T47D (cell line): ENCODE measurements at places on chromosomes 4 and X.

DNA sequence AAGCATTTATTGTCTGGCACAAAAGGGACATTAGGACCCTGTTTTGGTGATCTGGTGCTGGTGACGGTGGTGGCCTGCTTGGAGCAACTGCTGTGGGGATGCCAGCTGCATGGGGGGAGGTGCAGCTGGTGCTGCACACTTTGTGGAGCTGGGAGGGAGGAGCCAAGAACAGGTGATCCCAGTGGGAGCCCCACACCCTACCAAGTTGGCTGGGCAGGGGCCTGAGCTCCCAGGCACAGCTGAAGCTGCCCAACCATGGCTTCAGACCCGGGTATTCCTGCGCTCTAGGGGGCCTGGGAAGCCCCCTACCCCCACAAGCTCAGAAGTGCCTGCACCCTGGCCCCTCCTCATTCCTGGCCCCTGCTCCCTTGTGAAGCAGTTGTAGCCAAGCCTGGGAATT is 1512.5 kb downstream of the TECRL start:
- DNase-seq: no peak

GRCh38 chr4:99705891-99706290 is 48.3 kb upstream of the C4orf54 start:
- DNase-seq: no peak

GRCh38 chr4:24256066-24256465 is 328.3 kb downstream of the DHX15 start:
- no peak for DNase-seq

DNA sequence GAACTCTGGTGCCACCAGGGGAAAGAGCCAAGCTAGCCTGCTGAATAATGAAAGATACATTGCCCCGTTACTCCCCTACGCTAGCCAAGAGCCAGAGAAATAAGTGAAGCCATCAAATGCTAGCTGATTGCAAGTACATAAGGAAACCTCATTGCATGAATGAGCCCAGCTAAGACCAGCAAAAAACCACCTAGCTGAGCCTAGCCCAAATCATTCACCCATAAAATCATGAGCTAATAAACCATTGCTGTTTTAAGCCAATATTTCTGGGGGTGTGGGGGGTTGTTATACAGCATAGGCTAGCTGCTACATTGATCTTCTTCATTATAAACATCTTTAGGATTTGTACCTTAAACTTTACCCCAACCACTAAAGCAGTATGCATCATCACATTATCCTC is 15.4 kb upstream of the EDNRA start:
- no peak for DNase-seq

DNA sequence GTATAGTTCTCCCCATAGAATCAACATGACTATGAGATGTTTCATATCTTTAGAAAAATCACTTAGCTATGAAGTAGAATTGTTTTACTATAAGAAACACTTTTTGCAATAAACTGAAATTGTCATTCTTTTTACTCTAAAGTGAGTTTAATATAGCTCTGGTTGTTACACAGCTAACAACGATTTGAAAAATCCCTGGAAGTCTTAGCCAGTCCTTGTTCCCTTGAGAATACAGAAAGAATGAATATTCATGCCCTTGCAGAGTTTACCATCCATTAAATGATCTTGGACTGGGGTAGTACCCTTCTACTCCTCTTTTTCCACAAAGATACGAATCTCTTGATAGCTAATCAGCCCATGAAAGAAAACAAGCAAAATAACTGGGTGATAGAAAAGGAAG is 141.8 kb downstream of the JADE1 start:
- DNase-seq: no peak

DNA sequence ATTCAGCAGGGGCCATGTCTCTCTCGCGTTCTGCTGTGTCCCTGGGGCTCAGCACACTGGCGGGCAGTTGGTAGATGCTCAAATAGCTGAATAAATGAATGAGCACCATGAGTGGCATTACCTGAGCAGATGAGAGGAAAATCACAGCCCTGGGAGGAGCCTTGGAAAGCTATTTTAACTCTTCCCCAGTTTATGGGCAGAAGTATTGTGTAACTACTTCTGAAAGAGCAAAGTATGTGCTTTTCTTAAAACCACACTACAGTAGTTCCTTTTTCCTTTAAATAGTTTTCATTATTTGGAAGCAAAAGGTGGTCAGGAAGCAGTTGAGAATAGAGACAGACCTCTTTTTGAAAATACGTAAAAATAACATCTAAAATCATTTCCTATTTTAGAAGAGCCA is 3.0 kb upstream of the PLAC1 start:
- no peak for DNase-seq
